ENCODE measurements at places on chromosomes 13 and 19.

DNA sequence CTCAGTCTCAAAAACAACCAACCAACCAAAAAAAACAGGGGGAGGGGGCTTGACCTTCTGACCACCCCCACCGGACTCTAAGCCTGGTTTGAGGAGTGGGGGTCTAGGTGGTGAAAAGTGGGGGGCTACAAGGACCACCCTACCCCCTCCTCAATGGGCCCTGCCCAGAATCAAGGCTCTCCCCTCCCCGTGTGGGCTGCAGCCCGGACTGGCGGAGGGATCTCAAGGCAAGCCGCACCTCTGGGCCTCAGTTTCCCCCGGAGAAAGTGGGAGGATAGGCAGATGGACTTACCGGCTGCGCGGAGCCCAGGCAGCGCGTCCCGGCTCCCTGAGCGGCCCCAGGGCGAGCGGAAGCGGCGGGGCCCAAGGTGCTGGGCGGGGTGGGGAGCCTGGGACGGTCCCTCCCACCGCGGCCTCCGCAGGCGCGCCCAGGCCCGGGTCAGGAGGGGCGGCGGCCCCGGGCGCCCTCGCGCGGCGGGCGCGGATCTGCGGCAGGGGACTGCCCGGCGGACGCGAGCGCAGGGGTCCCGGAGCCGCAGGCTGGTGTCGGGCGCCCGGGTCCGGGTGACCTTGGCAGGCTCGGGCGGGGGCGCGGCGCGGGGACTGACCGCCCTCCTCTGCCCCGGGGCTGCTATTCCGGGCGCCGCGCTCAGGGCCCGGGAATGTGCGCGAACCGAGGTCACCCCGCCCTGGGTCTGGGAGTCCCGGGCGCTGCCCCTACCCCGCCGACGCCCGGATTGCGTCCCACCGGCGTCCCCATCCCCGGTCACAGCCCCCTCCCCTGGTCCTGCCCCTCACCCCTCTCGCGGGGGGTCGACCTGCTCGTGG is at the start of gene ADAMTSL5:
Gene ADAMTSL5, minus strand, starts transcription at position 349 of the 828 bp plus-strand sequence. CDS start 2,076 bp downstream, outside the sequence.
- DNase-seq: peak; percentile 73

GRCh38 chr13:32253911-32254399 is 61.2 kb downstream of the ZAR1L start:
- DNase-seq: no peak

GRCh38 chr13:34364633-34365032 is 546.7 kb downstream of the RFC3 start:
- no peak for DNase-seq

DNA sequence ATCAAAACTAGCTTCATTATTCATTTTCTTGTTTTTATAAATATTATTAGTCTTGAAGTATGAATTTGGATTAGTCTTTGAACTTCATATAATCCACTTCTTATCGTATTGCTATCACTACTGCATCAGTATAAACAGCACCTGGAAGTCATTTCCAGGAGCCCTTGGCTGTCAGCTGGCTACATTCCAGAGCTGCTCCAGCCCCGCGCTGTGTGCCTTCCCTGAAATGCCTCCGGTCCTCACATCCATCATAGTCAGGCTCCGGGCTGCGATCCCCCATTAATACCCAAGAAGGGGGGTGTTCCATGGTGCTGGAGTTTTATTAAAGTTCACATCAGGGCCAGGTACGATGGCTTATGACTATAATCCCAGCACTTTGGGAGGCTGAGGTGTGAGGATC is 124.3 kb upstream of the GJB6 start:
- DNase-seq: no peak

GRCh38 chr13:94431987-94432386 is 47.5 kb downstream of the DCT start:
- no peak for DNase-seq

GRCh38 chr13:23993680-23993985 is 96.3 kb upstream of the C1QTNF9B start:
- DNase-seq: no peak

- peak; percentile 16 for DNase-seq
Observed at GRCh38 chr19:14473978-14474578, 1.1 kb downstream of the PTGER1 start.

- DNase-seq: no peak
Observed at GRCh38 chr13:30665638-30666037, 47.9 kb downstream of the USPL1 start.

GRCh38 chr13:32025730-32026129 is 5.8 kb upstream of the FRY start:
- DNase-seq: no peak

- DNase-seq: no peak
Observed at GRCh38 chr13:97780486-97780885, 173.0 kb upstream of the IPO5 start.

DNA sequence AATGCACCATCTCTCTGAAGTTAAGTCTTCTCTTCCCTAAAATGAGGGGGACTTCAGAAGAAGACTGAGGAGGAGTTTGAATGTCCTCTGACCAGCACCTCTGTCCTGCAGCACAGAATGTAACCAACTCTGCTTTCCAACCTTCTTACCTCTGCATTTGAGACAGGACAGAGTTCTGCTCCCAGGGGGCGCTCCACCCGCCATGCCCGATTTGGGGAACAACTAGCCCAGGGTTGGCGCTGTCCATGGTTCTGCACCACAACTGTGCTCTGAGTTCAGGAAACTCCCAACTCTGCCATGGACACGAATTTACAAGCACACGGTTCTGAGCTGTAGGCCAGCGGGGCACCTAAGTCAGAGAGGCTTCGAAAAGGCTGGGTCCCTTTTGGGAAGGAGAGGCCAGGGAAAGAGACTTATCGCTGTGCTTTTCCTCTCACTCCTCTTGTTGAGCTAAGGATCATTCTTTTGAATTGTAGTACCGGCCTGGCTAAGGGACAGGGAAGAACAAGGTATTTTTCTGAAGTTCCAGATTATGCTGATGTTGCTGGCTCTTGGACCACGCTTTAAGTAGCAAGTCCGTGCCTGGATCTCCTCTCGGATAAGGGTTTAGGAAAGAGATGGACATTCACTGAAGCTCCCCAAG is 22.2 kb downstream of the SIGLEC5 start:
- peak; percentile 62 for DNase-seq
